ENCODE measurements at places on chromosomes 16 and 17.

DNA sequence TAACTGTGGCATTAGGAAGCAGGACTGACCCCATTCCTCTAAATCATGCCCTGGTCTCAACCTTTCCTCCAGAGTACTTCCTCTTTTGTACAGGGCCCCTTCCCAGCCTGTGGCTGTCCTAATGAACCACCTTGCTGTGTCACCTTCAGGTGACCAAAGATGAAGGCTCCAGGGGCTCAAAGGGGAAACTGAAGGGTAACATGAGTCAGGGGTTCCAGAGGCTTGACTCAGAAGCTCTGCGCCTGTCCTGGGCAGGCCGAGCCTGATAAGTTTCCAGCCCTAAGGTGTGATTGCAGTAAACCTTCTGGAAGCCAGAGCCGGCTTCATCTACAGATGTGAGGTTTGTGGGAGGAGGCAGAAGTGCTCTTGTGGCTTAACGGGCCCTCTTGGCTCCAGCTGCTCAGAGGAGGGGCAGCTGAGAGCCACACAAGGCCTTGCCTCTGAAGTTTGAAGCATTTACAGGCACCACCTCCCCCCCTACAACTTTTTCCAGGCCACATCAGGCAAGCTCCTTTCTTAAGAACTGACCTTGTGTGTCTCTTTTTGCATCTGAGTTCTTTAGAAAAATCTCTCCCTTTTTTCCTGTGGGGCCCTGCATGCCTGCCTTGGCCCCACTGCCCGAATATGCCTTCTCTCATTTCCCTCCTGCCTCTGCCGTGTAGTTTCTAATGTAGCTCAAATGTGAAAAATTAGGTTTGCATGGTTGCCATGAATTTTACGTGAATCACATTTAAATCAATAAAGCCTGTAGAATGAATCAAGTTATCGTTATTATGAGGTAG lies 149.9 kb downstream of the CLEC16A start:
- DNase-seq: peak; percentile 62

- DNase-seq: no peak
These were observed 40.6 kb downstream of the MPRIP start for GRCh38 chr17:17082878-17083277.

DNA sequence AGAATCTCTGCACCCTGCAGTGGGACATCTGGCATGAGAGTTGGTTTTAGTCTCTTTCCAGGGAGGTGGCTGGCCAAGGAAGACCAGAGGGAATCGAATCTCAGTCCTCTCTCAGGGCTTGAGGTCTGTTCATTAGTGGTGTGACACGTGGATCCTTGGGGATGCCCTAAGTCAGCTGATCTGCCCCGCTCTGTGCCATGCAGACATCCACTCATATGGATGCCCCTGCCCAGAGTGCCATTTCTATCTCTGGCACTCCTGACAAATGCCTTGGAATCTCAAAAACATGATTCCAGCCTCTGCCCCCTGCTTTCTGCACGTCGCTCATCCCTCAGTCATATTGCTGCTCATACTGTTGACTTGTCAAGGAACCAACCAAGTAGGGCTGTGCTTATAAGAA lies 38.8 kb downstream of the WSCD1 start:
- no peak for DNase-seq

GRCh38 chr16:76164970-76165558 lies 112.1 kb upstream of the CNTNAP4 start:
- no peak for DNase-seq

- no peak for DNase-seq
These were observed 113.3 kb upstream of the RBL2 start for GRCh38 chr16:53320992-53321391.

- no peak for DNase-seq
These were observed 306.3 kb downstream of the SLC39A11 start for GRCh38 chr17:72786209-72786608.

- DNase-seq: no peak
These were observed 177.2 kb downstream of the ABCC12 start for GRCh38 chr16:47978491-47979163.

DNA sequence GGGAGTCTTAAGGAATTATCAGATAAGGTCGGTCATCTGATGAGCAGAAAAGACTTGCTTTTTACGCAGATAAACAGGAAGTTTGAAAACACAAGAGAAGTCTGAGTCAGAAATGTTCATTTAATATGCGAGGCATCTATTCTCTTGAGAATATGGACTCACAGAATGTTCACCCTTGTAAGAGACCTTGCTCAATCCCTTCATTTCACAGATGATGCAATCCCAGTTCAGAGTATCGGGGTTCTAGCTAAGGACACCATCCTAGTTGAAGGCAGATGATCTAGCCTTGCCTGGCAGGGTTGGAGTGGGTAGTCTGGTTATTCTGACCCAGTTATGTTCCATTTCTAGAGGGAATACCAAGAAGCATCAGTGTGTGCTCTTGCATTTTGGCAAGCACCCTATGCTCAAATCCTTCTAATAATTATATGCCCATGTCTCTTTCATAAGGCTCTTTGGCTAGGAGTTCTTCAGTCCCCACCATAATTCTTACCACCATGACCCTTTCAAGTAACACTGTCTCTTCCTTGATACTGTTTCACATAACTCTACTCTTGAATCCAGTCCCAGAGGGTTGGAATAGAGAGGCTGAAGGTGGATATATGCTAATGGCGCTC lies 42.5 kb downstream of the YPEL2 start:
- no peak for DNase-seq

DNA sequence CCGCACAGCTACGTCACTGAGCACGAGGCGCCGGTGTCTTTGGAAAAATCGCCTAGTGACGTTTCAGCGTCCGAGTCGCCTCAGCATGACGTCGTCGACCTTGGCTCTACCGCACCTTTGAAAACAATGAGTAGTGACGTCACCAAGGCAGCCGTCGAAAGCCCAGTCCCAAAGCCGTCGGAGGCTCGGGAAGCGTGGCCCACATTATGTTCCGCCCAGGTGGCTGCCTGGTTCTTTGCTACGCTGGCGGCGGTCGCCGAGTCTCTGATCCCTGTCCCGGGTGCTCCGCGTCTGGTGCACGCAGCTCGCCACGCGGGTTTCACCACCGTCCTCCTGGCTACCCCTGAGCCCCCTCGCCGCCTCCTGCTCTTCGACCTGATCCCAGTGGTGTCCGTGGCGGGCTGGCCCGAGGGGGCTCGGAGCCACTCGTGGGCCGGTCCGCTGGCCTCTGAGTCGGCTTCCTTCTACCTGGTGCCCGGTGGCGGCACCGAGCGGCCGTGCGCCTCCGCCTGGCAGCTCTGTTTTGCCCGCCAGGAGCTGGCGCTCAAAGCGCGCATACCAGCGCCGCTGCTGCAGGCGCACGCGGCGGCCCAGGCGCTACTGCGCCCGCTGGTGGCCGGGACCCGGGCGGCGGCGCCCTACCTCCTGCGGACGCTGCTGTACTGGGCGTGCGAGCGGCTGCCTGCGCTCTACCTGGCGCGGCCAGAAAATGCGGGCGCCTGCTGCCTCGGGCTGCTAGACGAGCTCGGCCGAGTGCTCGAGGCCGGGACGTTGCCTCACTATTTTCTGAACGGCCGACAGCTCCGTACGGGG lies 1.5 kb downstream of the TMEM102 start:
- DNase-seq: peak; percentile 68

DNA sequence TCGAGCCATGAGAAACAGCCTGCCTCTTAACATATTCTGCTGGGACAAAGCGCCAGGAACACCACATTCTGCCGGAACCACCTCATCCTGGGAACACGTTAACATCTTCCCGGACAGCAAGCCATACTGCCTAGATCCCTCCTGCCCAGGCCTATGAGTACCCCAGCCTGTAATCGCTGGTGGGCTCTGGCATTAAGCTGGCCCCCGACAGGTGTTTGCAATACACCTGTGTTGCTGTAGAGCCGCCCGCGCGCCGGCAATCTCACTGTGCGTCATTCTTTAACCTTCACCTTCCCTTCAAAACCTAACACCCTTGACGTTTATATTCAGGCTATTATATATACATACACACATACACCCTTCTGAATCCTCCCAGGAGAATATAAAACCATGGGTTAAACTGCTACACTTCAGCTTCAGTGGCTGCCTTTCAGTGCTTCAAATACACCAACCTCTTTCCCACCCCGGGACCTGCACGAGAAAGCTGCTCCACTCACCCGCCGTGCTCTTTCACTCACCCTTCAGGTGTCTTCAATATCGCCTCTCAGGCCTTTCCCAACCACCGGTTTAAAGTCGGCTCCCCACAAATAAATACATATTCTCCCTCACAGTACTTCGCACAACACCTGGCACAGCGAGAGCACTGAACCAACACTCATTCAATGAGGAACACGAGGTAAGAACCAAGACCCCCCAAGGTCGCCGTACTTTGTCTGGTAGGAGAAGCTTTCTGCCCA lies 1.0 kb upstream of the ENDOV start:
- DNase-seq: no peak

GRCh38 chr17:2749784-2750181 lies 331 bp upstream of the CCDC92B start:
- DNase-seq: peak; percentile 68

DNA sequence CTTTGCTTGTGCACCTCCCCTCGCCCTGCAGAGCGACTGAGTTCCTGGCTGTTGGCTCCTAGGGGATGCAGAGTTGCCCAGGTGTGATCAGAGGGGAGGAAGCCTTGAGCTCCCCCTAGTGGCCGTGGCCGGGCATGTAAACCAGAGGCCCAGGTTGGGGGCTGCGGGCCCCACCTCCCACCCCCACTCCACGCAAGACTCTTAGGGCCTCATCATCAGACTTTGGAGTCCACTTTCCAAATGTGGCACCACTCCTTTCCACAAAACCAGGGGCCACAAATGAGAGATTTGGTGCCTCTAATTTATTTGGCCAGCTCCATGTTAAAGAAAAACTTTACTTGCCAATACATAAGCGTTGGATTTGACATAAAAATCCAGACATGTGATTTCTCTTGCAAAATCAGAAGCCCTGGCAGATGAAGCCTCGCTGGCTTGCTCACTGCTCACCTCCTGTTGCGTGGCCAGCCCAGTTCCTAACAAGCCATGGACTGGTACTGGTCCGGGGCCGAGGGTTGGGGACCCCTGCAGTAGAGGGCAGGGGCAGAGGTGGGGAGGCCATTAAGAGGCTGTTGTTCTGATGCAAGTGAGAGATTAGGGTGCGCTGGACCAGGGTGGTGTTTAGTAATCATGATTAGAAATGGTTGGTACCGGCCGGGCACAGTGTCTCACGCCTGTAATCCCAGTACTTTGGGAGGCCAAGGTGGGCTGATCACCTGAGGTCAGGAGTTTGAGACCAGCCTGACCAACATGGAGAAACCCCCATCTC lies 28.7 kb upstream of the GAS7 start:
- peak; percentile 32 for DNase-seq

DNA sequence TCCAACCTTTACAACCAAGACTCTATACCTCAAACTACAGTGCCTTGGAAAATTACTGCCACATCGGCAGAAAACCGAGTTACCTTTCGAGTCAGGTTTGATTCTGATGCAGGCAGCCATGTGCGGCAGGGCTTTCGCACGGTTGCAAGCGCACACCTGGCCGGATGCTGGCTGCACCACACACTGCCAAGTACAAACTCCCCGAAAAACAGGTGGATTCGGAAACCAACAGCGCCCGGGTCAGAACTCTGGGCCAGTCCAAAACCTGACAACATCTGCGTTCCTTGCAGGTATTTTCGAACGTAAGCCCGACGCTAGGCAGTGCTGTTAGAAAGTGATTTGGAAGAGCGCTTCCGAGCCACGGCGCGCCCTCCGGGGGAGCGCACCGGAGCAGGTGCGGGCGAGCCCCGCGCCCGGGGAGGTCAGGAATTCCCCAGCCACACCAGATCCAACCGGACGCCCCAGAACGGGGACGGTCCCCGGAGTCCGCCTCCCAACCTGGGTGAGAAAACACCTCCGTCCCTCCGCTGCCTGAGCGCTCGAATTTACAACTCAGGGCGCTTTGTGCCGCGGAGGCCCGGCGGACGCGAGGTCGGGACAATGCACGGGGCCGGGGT lies 1.2 kb downstream of the USP7 start:
- no peak for DNase-seq

DNA sequence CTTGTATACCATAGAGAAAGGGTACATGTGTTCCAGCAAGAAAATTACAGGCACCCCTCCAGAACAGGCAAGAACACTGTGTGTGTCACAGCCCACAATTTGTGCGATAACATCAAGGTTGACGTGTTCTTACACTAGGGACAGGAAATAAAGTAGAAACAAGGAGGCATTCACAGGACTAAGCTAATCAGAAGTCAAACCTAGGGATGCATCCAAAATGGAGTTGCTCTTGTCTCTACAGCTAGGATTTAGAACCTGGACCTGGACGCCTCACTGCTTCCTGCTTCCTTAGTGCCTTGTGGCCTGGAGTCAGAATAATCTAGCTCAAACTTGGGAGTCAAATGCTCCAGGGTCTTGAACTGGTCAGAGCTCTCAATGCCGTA lies 41.3 kb downstream of the GINS3 start:
- no peak for DNase-seq

DNA sequence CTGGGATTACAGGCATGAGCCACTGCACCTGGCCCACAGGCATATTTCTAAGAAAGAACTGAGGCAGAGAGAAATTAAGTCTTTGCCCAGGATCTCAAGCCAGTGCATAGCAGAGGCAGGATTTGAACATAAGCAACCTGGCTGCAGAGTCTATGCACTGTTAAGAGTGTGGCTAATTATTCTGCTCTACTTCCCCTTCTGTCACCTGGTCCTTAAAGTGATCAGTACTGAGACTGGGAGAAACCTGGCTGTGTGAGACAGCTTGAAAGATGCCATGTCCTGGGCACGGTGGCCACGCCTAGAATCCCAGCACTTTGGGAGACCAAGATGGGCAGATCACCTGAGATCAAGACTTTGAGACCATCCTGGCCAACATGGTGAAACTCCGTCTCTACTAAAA lies 58.1 kb downstream of the IQCK start:
- no peak for DNase-seq

- DNase-seq: peak; percentile 5
These were observed 29.4 kb downstream of the RBFOX3 start for GRCh38 chr17:79581324-79581932.

DNA sequence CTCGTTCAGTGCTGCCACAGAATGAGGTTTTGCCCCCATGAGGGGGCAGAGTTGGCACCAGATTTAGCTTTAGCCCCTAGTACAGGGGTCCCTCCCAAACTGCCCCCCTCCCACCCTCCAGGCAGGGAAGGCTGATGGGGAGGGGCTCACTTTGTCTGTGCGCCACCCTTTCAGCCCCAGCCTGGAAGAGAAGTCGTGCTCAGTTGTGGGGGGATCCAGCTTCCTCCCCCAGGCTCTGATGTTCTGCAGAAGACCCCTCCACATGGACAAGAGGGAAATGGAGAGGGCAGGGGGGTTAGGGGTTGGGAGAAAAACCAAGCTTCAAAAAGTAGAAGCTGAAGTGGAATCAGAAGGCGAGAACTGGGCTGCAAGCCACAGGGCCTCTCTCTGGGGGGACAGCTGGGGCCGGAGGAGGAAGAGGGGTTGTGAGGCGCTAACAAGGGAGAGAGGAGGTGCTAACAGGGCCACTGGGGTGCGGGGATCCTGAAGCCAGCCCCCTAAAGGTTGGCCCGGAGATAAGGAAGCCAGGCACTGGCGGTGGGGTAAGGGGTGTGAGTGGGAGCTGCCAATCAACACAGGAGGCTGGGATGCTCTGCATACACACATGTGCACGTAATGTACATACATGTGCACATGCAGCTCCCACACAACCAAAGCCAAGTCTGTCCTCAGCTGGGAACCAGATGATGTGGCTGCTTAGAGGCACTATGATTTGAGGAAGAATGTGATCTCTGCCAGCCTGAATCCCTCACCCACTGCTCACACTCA lies 7.0 kb upstream of the TMEM92 start:
- DNase-seq: no peak

Measured in HT1080 (cell line).